ENCODE measurements at places on chromosomes 3 and 15. TPM values are rescaled to one million over a fixed set of nuclear protein-coding genes. Genes with fewer than 3 reads are reported as not detected.

DNA sequence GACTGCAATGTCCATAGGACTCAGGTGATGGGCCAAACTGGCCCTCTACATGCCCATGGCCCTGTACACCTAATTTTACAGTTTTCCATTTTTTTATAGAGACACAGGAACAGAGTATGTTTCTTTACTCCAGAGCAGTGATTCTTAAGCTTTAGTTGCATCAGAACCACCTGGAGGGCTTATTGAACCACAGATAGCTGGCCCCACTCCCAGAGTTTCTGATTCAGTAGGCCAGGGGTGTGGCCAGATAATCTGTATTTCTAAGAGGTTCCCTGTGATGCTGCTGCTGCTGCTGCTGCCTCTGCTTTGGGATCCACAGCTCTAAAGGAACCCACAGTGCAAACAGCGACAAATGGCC lies 5.1 kb downstream of the RBP1 start:
- peaks cover 15% of the 10 kb centered on the region for H3K27me3 ChIP-seq
- no peak for DNase-seq
- peak overlapping the region; percentile 93 for H3K27ac ChIP-seq
- H3K4me3 ChIP-seq, result peak overlapping the region; percentile 63
- H3K4me1 ChIP-seq, result peaks cover 66% of the 10 kb centered on the region

- peak; percentile 64 for DNase-seq
- H3K4me3 ChIP-seq, result peak overlapping the region; percentile 98
- H3K27ac ChIP-seq, result peak overlapping the region; percentile 95
- H3K27me3 ChIP-seq, result no peaks in the 10 kb centered on the region
These were observed 501 bp downstream of the DMXL2 start for GRCh38 chr15:51621936-51622603.

The ROBO1 gene
- 505 TPM for total RNA-seq

GRCh38 chr15:80061582-80061981 lies 2.1 kb downstream of the ZFAND6 start:
- peak overlapping the region; percentile 66 for H3K4me3 ChIP-seq
- no peaks in the 10 kb centered on the region for H3K36me3 ChIP-seq
- DNase-seq, result no peak
- H3K27ac ChIP-seq, result no peak overlapping the region
- peaks cover 10% of the 10 kb centered on the region for H3K4me1 ChIP-seq

The NDN gene
- total RNA-seq, result 115 TPM

GRCh38 chr15:80379693-80380092 lies 24.5 kb upstream of the ARNT2 start:
- no peaks in the 10 kb centered on the region for H3K36me3 ChIP-seq
- H3K4me1 ChIP-seq, result peaks cover 2% of the 10 kb centered on the region
- H3K27me3 ChIP-seq, result no peaks in the 10 kb centered on the region
- H3K27ac ChIP-seq, result no peak overlapping the region
- DNase-seq, result no peak
